ENCODE measurements at places on chromosomes 11 and 22.

- DNase-seq: no peak
Observed at GRCh38 chr11:34633990-34634693, 13.2 kb downstream of the EHF start.

DNA sequence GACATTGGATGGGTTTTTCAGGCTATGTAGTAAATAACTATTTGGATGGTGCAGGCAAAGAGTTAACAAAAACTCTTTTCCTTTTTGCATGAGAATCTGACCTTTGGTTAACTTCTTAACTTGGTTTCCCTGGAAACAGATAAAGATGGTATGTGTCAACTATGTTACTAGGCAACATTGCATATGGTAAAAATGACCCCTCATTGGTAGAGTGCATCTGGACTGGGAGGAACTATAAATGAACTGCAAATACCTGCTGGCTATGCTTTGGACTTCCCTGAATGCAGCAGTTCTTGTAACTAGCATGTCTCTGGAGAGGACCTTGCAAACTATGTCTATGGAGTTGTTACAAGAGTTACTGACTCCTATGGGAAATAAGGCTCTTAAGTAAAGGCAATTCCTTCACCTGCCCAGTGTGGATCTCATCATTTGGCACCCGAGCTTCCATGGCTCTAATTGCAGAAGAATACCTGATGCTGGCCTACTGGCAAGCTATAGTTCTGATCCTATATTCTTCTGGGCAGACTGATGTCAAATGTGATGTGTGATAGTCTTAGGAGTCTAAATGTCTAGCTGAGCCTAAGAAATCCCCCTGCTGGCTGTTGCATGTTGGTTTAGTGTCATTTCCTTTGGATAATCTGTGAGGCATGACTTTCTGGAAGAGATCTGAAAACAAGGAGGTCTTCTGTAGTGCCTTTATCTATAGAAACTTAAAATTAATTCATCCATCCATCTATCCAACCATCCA is 126.7 kb upstream of the MTMR2 start:
- DNase-seq: no peak

DNA sequence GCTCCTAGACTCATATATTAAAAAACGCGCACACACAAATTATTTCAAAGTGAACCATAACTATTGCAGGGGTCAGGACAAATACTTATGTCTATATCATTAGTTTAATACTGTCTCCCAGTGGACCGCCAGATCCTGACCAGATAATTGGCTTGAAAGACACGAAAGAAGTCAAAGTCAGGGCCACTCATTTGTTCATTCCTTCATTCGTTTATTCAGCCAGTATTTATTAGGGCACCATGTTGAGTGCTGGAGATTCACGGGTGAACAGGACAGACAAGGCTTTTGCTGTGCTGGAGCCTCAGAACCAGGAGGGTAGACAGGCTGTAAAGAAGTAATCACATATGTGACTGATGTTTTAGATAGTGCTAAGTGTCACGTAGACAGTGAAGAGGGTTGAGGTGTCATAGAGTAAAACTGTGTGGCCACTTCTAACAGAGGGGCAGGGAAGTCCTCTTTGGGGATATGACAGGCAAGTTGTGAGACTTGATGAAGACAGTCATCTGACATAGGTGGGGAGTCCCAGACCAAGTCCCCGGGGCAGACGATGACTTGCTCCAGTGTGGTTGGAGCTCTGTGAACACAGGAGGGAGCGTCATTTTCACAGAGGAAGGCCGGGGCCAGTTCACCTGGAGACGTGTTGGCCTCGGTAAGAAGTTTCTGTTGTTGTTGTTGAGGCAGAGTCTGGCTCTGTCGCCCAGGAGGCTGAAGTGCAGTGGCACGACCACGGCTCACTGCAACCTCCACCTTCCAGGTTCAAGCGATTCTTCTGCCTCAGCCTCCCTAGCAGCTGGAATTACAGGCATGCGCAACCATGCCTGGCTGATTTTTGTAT is 25.9 kb downstream of the RBX1 start:
- DNase-seq: no peak

DNA sequence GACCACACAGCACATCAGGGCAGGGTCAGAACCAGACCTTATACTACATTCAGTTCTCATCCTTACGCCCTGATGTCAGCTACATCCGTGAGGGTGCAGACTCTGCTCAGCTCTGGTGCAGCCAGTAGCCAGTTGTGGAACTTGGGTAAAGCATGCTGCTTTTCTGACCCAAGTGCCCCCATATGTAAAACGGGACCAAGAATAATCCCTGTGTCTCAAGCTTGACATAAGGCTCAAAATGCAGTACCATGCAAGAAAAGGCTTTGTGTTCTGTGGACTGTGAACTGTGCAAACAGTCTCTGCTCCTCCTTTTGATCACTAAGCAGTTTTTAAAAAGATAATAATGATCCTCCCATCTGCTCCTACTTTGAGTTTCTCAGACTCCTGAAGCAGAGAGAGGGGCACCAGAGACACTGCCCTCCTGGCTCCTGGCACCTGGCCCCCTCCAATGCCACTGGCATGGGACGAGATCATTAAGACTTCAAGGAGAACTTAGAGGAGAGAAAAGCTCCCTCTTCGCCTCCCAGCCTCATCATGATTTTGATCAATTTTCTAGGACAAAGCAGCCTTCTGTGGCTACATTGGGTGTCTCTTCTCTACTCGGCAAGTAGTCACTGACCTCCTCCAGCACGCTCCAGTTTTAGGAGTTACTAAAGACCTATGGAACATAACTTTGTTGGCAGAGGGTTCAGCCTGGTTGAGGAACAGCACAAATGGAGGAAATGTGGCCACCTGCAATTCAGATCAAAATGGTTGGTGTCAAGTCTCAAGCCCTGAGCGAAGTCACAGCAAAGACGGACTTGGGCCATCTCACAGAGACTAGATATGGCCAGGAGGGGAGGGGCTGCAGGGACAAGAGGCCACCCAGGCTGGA is 23.9 kb downstream of the IL10RA start:
- DNase-seq: no peak

- DNase-seq: no peak
Observed at GRCh38 chr11:68011051-68011943, 1.2 kb downstream of the ALDH3B1 start.

DNA sequence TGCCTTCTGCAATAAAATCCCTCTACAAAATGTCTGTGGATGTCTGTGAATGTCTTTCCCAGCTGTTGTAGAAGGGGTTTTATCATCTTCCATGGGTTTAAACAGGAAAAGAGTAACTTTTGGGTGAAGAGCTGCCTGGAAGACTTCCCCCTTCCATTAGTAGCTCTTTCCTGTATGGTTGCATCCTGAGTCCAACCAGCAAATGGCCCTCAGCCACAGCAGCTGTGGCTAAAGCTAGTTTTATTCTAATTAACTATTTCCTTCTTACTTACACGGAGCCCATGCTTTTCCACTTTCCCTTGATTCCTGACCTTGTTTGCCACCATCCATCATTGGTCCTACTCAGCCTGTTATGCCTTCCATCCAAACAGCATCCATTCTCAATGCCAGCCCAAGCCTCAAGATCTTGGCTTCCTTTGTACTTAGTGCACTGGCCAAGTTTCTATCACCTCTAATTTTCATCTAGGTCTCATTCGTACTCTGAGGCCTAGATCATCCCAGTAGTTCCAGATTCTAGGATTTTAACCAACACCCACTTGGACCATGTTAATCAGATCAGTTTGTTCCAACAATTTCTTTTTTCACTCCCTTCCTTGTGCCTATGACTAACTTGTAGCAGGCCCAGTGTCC is 41.5 kb upstream of the CADM1 start:
- DNase-seq: no peak

DNA sequence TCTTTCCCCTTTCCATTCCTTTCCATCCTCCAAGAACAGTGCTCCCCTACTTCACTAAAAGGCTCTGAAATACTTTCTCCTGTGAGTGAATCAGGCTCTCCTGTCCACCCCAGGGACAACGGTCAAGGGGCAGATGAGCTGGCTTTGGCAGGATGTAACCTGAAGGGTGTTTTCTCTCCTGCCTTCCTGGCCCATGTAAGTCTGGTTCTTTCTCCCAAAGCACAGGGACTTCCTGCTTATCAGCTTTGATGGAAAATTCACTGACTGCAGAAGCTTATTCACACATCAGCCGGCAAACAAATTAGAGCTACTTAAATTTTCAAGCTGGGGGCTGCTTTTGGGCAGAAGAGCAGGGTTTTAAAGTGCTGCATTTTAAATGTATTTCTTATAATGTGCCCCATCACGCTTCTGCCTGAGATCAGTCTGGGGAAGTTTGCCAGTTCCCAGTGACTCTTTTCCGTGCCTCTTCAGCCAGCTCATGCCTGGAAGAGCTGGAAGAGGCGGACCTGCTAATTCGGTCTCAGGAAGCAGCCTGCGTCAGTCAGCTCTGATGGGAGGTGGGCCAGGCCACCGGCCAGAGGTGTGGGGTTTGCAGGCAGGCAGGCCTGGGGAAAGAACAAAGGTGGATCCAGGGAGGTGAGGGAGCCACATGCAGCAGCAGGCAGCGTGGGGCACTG is 140.4 kb upstream of the TBCEL start:
- peak; percentile 46 for DNase-seq

DNA sequence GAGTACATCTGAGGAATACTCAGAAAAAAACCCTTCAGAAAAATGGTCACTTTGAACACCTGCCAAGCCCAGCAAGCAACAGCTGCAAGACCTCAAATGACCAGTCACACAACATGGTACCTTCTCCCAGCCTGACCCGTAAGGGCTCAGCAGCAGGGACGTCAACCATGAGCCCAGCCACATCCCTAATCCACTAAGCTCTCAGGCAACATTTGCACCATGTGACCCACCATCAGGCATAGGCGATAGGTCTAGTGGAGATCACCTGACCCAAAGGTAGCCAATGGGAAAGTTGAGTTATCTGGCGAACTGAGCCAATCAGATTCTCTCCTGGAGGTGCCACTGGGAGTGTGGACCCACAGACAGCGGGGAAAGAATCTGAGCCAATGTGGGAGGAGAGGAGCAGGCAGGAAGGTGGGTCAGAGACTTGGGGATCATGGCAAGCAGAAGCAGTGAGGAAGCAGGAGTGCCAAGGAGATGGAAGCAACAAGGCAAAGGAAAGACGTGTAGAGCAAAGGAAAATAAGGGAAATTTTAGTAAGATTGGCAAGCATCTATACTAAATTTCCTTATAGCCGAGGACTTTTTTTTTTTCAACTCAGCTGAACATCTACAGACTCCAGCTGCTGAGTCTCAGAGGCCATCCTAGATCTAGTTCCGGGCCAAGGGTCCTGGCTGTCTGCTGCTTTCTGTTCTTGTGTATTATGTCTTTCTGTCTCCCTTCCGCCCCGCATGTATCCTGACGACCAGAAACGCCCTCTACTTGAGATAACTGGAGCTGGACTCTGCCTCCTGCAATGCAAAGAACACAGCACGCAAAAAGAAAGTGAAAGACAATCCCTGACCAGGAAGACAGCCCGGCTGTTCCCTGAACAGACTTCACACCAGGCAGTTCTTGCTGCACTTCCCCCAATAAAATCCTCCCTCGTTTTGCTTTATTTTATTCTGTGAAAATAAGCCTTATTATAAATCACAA is 11.0 kb upstream of the PLAAT2 start:
- no peak for DNase-seq

DNA sequence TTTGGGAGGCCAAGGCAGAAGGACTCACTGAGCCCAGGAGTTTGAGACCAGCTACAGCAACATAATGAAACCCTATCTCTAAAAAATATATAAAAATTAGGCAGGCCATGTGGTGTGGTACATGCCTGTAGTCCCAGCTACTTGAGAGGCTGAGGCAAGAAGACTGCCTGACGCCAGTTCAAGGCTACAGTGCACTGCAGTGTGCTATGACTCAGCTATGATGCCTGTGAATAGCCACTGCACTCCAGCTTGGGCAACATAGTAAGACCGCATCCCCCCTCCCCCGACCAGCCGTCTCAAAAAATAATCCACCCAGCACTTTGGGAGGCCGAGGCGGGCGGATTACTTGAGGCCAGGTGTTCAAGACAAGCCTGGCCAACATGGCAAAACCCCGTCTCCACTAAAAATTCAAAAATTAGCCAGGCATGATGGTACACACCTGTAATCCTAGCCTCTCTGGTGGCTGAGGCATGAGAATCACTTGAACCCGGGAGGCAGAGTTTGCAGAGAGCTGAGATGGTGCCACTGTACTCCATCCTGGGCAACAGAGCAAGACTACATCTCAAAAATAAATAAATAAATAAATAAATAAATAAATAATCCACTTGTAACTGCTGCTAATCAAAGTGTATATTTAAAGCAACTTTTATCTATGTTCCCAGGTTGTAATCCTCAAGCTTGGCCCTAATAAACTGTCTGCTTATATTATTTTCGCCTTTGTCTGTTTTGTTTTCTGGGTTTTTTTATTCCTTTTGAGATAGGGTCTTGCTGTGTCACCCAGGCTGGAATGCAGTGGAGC is 7.8 kb downstream of the HPS5 start:
- no peak for DNase-seq

DNA sequence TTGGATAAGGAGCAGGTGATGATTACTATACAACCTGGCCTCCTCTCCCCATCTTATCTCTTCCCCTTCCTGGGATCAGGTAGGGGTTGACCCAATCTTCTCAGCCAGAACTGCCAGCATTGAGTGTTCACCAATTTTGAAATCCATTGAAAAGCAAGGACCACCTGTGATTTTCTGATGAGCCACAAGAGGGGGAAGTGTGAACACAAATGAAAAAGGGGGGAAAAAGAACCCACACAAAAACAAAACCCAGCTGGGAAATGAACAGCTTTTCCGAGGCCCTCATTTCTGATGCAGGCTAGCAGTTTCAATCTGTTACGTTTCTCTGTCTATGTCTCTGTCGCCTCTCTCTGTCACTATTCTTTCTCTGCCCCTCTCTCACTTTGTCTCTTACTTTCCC is 161.9 kb downstream of the INSC start:
- DNase-seq: no peak

DNA sequence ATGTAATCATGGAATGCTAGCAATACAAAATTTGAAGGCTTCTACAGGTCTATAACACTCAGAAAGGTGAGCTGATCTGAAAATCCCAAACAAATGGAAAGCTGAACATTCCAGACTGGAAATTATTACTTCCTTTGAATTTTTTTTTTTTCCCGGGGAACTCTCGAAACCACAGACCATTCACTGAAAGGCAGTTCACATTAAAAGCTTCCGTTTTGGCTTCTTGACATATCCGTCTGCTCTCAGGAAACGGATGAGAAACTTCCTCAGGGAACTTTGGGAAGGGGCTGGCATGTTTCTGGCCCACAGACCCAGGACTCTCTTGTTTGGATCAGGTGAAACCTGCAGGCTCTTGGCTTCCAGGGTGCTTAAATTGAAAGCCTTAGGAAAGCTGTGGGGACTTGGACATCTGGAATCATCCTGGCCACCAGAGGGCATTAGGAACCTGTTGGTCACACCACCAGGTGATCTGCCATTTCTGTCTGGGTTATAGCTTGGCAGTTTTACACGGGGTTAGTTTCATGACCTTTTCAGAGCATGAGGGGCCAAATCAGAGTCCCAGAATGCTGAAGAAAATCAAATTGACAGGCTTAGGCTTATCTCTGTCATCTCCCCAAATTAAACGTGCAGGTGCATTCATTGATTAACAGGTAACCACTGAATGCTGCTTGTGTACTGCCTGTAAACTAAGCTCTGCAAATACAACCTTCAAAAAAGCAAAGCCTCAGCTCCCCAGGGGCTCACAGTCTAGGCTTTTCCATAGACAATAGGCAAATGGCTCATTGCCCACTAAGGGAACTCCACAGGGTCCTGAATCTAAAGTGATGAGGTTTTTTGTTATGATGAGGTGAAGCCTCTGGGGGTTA is 22.7 kb upstream of the GRAMD1B start:
- no peak for DNase-seq
